ENCODE measurements at places on chromosomes 6 and 20. TPM values are rescaled to one million over a fixed set of nuclear protein-coding genes. Genes with fewer than 3 reads are reported as not detected.

The CST1 gene
- total RNA-seq = not detected

The TPD52L1 gene
- total RNA-seq = not detected

The GGTLC1 gene
- total RNA-seq = not detected

The APCDD1L gene
- not detected for total RNA-seq

The SLC52A3 gene
- total RNA-seq = not detected

The SPATA25 gene
- 2.0 TPM for total RNA-seq

The DEFB125 gene
- total RNA-seq = not detected

The EDN1 gene
- not detected for total RNA-seq

DNA sequence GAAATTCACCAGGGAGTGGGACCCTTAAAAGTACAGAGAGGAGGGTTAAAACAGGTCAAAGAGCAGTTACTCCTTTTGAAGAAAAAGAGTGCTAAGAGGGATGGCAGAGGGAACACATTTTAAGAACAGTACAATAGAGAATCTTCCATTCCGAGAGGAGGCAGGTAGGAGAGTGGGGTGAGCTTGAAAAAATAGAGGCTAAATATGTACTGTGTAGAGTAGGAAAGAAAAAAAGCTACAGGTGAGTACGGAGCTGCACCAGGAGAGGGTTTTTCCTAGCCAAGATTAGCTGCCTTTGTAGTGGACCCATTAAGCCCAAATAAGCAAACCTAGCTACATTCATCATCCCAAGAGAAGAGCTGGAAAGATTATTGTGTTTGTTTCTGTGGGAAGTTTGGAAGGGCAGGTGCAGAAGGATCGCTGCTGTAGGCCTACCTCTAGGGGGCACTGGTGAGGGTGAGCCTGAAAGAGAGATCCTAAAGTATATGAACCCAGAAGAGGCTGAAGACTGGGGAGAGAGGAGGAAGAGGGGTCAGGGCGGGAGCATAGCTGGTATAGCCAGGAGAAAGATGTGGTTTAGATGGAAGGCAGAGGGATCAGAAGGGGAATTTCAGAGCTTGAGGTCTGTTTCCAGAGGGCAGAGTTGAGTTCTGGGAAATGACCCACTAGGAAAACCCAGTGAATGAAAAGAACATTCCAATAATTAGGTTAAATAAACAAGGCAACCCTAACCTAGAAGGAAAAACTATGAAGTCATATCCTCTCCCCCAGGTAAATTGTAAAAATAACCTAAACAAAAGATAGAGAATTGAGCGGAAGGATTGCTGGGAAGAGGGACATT lies 50.2 kb upstream of the HINT3 start:
- no peak for DNase-seq
- H3K27ac ChIP-seq = no peak overlapping the region
- H3K27me3 ChIP-seq = no peaks in the 10 kb centered on the region
- no peak overlapping the region for H3K4me3 ChIP-seq
- H3K36me3 ChIP-seq = peaks cover 17% of the 10 kb centered on the region

DNA sequence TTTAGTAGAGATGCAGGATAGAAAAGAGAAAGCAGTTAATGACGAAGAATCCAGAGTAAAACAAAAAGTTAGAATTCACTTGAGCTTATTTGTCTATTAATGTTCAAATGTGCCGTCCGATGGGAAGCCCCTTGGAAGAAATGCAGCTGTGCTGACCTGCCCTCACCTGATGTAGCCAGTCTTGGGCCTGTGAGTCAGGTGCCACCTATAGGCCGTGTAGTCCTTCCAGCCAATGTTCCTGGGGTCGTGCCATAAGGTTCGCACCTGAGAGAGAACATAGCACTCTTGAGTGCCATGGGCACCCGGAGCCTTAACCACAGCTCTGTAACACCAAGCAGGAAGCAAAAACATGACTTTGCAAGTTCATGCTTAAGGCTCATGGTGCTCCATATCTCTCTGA lies 32.4 kb downstream of the THBS2 start:
- H3K27me3 ChIP-seq = no peaks in the 10 kb centered on the region
- H3K36me3 ChIP-seq = peaks cover 5% of the 10 kb centered on the region
- no peak overlapping the region for H3K27ac ChIP-seq
- H3K4me3 ChIP-seq = no peak overlapping the region

DNA sequence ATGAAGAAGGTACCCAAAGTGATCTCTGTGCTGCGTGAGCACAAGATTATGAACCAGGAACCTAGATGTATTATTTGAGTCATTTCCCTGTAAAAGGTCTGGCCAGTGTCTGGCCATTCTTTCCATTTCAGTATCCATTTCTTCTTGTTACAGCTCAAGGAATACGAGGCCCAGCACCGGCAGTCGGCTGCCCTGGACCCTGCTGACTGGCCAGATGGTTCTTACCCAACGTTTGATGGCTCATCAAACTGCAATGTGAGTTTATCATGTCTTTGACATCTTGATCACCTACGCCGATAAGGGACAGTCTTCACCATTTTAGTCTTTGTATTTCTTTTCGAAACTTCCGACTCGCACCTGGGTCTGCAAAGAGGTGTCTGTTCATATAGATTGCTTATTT lies 144.8 kb downstream of the SASH1 start:
- H3K4me3 ChIP-seq = no peak overlapping the region
- no peak overlapping the region for H3K27ac ChIP-seq
- no peak for DNase-seq
- no peaks in the 10 kb centered on the region for H3K4me1 ChIP-seq
- H3K27me3 ChIP-seq = peaks cover 10% of the 10 kb centered on the region

DNA sequence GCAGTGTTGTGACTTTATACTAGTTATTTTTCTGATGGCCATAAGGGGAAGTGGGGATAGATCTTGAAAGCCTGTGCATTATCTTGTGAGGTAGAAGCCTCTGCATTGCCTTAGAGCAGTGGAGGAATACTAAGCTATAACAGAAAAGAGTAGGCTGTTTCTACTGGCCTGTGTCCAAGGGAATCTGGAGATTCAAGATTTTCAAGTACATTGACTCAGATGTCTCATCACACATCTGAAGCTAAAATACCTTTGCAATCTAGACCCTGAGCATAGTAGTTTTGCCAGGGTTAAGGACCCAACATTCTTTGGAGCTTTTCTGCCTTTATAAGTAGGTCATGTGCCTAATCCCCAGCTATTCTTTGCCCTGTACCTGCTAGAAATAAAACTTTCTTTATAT lies 272.3 kb downstream of the TENT5A start:
- no peak overlapping the region for H3K4me3 ChIP-seq
- H3K4me1 ChIP-seq = no peaks in the 10 kb centered on the region
- no peak overlapping the region for H3K27ac ChIP-seq
- DNase-seq = no peak

- peaks cover 3% of the 10 kb centered on the region for H3K36me3 ChIP-seq
- no peak overlapping the region for H3K27ac ChIP-seq
- no peak overlapping the region for H3K4me3 ChIP-seq
- DNase-seq = no peak
- H3K4me1 ChIP-seq = peaks cover 10% of the 10 kb centered on the region
- H3K27me3 ChIP-seq = no peaks in the 10 kb centered on the region
Observed at GRCh38 chr6:154266560-154267099, 90.0 kb downstream of the IPCEF1 start.

DNA sequence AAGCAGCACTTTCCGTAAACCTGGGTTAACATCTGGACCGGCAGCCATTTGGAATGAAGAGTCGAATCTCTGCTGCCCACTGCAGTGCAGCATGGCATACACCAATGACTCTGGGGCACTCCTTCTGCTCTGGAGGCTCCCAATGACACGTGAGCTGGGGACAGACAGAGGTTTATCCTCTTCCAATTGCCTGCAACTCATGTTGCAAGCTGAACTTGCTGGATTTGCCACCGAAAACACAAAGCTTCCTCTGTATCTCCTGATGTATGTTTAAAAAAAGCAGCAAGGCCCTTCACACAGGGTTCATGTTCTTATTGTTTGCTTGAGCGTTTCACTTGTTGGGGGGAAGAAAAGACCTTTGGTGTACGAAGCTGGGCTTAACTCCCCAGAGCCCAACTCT lies 10.8 kb downstream of the NCOA5 start:
- peaks cover 5% of the 10 kb centered on the region for H3K4me1 ChIP-seq
- DNase-seq = no peak
- H3K27ac ChIP-seq = no peak overlapping the region
- H3K4me3 ChIP-seq = no peak overlapping the region
- peaks cover 2% of the 10 kb centered on the region for H3K36me3 ChIP-seq

DNA sequence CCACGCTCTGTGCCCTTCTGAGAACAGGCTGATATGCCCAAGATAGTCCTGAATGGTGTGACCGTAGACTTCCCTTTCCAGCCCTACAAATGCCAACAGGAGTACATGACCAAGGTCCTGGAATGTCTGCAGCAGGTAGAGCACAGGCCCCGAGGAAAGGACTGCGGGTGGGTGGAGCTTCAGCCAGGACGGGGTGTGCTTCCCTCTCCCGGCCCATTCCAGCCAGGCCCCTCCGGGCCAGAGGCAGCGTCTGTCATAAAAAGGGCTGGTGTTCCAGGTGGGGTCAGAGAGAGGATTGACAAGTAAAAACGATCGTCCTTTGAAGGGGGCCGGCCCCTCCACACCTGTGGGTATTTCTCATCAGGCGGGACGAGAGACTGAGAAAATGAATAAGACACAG lies 1.3 kb downstream of the RTEL1 start:
- peak overlapping the region; percentile 95 for H3K4me3 ChIP-seq
- no peak overlapping the region for H3K27ac ChIP-seq
- peaks cover 1% of the 10 kb centered on the region for H3K36me3 ChIP-seq
- no peaks in the 10 kb centered on the region for H3K27me3 ChIP-seq
- peaks cover 13% of the 10 kb centered on the region for H3K4me1 ChIP-seq

DNA sequence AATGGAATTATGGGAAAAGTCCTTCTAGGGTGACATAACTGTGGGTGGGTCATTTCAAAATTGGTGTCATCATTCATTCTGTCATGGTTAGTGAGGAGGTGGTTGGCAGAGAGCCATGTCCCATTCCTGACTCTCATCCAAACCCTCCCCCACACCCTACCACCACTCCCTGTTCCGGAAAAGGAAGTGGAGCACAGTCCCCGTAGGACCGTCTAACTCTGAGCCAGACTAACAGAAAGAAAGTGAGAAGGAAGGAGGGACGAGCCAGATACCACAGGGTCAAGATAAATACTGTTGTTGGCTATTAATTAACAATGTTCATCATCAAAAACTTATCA lies 4.8 kb downstream of the TRIM10 start:
- peaks cover 13% of the 10 kb centered on the region for H3K4me1 ChIP-seq
- H3K36me3 ChIP-seq = no peaks in the 10 kb centered on the region
- H3K27ac ChIP-seq = no peak overlapping the region
- DNase-seq = no peak

DNA sequence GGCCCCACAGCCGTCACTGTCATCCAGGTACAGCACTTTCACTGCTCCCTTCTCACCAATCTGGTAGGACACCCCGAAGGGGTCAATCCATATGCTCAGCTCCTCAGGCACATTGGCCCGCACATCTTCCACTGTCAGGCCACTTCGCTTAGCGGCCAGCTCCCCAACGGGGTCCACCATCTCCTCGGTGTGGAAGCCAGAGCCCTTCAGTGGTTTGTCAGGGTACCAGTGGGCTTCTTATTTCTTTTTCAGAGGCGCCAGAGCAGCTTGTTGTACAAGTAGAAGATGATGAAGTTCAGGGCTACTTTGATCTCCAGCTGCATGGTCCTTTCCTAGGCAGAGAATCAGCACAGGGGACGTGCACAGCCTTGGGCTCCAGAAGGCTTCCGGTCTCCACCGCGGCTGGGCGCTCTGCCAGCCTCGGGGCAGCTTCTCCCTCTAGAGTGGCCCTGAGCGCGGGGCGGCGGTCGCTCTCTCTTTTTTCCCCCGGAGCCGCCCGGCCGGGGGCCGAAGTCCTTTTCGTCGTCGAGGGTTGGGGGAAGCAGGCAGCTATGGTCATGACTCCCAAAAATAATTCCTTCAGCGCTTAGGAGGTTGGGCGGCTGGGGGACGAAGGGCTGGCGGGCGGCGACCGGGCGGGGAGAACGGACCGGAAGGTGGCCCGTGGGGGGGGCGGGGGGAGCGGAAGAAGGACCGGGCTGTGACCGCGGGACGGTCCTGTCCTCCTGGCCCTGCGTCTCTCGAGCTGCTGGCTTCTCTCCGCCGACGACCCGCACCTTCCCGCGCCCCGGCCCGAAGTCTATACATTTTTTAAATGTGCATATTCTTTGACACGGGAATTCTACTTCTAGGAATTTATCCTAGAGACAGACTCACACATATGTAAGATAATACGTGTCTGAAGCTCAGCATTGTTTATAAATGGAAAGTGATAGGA lies 6.5 kb upstream of the ZSCAN9 start:
- peak overlapping the region; percentile 80 for H3K4me3 ChIP-seq
- H3K27me3 ChIP-seq = peaks cover 82% of the 10 kb centered on the region
- H3K36me3 ChIP-seq = no peaks in the 10 kb centered on the region
- peaks cover 7% of the 10 kb centered on the region for H3K4me1 ChIP-seq
- peak; percentile 56 for DNase-seq

GRCh38 chr6:107691062-107691751 lies 132.9 kb downstream of the SCML4 start:
- peaks cover 4% of the 10 kb centered on the region for H3K36me3 ChIP-seq
- no peak overlapping the region for H3K4me3 ChIP-seq
- DNase-seq = no peak

- H3K4me3 ChIP-seq = no peak overlapping the region
- H3K4me1 ChIP-seq = peaks cover 14% of the 10 kb centered on the region
- H3K27me3 ChIP-seq = peaks cover 15% of the 10 kb centered on the region
Observed at GRCh38 chr20:50325215-50325614, 134.6 kb downstream of the CEBPB start.

Data from activated naive CD8-positive, alpha-beta T cell treated with anti-CD3 and anti-CD28 coated beads, Interleukin-2, amount 10 ng/mL, durations not matched to agents 7 days and 5 days (primary cell).